ENCODE measurements at places on chromosomes 6 and 20. TPM values are rescaled to one million over a fixed set of nuclear protein-coding genes. Genes with fewer than 3 reads are reported as not detected.

CAP2 gene
- 8.9 TPM for total RNA-seq

MTFR2 gene
- total RNA-seq = 8.1 TPM

TNXB gene
- 5.9 TPM for total RNA-seq

EFCAB8 gene
- total RNA-seq = not detected

COL21A1 gene
- 6.2 TPM for total RNA-seq

PHACTR1 gene
- 1.4 TPM for total RNA-seq

VARS1 gene
- total RNA-seq = 68.7 TPM

PNLDC1 gene
- not detected for total RNA-seq

NEURL2 gene
- total RNA-seq = 6.1 TPM

PPP1R14C gene
- 1.9 TPM for total RNA-seq

EYA4 gene
- 14.5 TPM for total RNA-seq

CCN5 gene
- total RNA-seq = 1.5 TPM

TSPO2 gene
- not detected for total RNA-seq

ACTL10 gene
- 2.1 TPM for total RNA-seq

KCNK16 gene
- total RNA-seq = not detected

VWA7 gene
- 0.11 TPM for total RNA-seq

OVOL2 gene
- not detected for total RNA-seq

MBOAT1 gene
- 11.6 TPM for total RNA-seq

PRDM13 gene
- total RNA-seq = under 0.01 TPM

Data from uterine smooth muscle cell (primary cell).